ENCODE measurements at places on chromosomes 1 and 21.

GRCh38 chr1:178919581-178919980 is 48.7 kb upstream of the ANGPTL1 start:
- DNase-seq = no peak

GRCh38 chr21:31351438-31351837 is 7.4 kb upstream of the TIAM1 start:
- peak; percentile 29 for DNase-seq

DNA sequence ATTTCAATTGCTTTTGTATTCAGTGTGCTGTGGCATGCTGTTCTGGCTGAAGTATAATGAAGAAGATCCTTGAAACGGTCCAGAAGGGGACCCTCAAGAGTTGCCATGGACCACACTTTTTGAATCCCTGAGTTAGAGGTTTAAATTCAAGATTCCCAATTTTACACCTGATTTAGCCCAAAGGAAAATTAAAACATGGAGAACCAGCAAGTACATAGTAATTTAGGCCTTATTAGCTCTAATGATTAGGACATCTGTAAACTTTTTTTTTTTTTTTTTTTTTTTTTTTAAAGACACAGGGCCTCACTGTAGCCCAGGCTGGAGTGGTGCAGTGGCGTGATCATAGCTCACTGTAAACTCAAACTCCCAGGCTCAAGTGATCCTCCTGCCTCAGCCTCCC is 107.3 kb downstream of the ENAH start:
- no peak for DNase-seq

DNA sequence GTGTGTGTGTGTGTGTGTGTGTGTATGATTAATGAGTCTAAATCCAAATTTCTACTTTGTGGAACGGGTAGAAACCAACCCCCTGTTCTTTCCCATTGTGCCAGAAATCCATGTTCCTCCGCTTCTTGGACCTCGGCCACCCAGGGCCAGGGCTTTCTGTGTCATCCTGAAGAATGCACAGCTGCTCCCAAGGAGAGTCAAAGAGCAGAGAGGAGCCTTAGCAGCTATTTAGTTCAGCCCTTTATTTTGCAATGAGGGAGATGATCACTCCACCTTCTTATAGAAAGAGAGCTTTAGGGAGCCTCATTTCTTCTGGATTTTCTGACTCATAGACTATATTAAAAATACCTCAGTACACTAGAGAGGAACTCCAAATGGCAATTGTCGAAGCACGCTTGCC is 489.3 kb upstream of the VAMP3 start:
- no peak for DNase-seq

DNA sequence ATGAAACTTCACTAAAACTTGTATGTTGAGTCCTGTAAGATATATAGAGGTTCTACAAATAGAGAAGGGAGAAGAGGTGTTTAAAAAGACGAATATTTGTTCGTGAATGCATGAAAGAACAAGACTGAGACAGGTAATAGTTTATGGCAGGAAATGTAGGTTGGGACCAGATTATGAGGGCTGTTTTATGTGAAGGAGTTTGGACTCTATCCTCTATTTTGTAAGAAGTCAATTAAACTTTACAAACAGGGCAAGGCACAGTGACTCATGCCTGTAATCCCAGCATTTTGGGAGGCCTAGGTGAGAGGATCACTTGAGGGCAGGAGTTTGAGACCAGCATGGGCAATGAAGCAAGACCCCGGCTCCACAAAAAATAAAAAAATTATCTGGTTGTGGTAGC is 5.7 kb downstream of the SLC35A3 start:
- no peak for DNase-seq
